SK-N-SH treated with all-trans-retinoic acid at 6 μM for 48 hours (cell line): ENCODE measurements at places on chromosomes 3 and 15.

- ATAC-seq, result peak; percentile 86
Measured at GRCh38 chr15:62506217-62506805, 341.2 kb upstream of the C2CD4B start.

GRCh38 chr15:96362011-96362754, 31.7 kb downstream of the NR2F2 start:
- no peak for ATAC-seq

DNA sequence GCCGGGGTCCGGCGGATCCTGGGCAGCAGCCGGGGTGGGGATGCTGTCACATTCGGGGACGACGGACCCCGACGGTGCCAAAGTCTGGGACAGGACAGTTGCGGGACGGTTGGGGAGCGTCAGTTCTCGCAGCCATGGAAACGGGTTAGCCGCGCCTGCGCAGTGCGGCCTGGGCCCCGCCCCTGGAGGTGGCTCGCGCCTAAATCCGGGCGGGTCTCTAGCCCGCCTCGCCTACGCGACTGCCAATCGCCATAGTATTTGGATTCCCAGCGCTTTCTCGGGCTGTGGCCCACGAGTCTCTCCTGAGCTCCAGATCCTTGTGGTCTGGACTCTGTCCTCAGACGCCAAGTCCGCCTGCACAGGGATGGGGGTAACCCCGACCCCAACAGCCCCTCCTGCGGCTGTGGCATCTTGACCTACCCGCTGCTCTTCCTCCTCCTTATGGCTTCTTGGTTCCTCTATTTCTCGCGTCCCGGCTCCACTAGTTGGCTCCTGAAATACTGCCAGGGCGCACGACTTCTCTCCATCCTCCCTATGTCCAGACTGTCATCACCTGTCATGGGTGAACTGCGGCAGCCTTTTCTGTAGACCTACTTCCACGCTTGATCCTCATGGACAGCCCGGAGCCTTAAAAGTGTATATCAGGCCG, at the start of gene ZMYND10:
TSS of gene ZMYND10 (minus strand) at position 147 of the 649 bp plus-strand sequence. CDS start 153 bp downstream, outside the sequence.
- ATAC-seq, result no peak

DNA sequence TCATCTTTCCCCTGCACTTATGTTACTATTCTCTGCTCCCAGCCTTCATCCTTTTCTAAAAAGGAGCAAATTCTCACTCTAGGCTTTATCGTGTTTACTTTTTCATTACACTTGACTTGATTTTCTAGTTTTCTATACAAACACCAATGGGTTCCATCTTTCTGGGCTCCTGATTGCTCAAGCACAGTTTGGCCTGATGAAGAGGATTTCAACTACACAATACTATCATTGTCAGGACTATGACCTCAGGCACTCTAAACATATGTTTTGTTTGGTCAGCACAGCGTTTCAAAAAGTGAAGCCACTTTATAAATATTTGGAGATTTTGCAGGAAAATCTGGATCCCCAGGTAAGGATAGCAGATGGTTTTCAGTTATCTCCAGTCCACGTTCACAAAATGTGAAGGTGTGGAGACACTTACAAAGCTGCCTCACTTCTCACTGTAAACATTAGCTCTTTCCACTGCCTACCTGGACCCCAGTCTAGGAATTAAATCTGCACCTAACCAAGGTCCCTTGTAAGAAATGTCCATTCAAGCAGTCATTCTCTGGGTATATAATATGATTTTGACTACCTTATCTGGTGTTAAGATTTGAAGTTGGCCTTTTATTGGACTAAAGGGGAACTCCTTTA, 86.2 kb downstream of the TGFBR2 start:
- ATAC-seq, result no peak

- ATAC-seq, result peak; percentile 30; the same call in 2 of the 3 replicates
Measured at GRCh38 chr3:106125321-106125720, 256.5 kb upstream of the CBLB start.

DNA sequence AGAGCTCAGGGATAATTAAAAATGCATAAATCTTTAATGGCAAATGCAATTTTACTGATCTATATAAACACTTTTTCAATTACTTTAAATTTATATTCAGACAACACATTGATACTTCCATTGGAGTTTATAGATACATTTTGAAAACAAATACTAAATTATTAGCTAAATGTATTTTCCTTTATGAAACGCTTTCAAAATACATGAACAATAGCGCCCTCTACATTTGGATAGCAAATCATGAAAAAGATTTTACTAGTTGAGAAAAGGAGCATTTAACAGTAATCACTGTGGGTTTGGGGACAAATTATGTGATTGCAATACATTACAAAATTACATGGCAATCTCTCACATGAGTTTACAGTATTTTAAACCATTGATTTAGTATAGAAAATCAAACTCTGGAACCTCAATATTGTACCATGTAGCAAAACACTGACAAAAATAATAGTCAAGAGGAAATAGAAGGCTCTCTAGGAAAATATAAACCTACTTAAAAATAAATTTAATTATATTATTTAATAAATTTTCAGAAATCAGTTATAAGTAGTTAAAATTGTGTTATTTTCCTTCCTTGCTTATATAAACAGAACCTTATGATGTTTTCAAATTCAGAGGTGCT, 207.9 kb downstream of the ZIC1 start:
- ATAC-seq, result no peak

GRCh38 chr3:61200270-61200669, 51.0 kb downstream of the FHIT start:
- no peak for ATAC-seq

DNA sequence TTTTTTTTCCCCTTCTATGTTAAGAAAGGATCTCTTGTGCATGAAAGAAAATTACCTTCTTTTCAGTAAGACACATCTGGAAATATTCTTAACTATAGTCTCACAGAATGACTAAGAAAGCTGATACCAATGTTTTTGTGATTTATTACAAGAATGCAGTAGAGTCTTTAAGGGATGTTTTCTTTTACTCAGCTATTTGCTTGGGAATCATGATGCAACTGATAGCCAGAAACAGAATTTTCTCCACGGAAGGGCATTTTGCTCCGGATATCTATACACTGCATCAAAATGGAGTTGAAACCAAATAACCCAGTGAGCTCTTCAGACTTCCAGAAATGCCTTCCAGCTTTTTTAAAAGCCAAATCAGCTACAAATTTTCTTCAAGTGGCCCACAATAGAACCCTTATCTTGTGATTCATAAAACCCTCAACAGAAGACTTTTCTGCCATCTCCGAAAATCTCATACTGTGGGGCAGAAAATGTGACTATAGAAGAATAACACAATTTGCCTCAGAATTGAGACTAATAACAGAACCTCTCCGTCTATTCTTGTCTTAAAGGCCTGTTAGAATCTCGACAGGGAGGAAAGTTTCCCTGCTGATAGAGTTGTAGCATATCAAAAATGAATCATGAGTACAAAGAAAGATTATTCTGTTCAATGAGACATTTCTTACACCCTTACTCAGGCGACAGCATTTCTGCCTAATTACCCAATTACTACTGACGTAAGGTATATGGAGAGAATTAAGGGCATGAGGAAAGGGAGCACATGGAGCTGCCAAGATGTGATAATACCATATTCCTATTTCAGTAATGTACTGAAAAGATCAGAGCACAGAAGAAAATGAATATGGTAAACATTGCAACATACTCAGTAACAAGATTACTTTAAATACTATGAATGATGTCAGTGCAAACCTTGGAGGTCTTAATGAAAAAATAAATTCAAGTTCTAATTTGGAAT, 900.1 kb downstream of the ROBO1 start:
- ATAC-seq, result peak; percentile 82

DNA sequence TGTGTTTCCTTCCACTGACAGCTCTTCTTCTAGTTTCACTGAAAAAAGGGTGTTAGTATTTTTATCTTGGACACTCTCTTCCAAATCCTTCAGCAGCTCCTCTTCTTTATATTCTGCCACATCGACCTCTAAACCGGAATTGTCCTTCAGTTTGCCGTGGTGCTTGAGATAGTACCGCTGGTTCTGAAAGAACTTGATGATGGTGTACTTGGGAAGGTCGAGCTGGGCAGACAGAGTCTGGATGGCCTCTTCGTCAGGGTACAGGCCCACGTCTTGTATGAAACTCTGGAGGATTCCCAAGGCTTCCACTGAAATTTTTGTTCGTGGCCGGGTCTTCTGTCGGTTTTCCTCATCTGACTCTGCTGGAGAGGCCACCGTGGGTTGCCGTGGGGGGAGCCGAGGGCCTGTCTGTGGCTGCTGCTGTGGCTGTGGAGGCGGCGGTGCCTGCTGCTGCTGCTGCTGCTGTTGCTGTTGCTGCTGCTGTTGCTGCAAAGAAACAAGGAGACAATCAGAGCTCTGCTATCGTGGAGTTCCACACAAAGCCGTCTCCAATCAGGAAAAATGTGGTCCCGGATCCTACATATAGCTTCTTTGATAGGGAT, 75.8 kb downstream of the SATB1 start:
- no peak for ATAC-seq

GRCh38 chr3:9088441-9089353, 125.4 kb upstream of the RAD18 start:
- ATAC-seq, result peak; percentile 21; the same call in 2 of the 3 replicates

- no peak for ATAC-seq
Measured at GRCh38 chr15:75061272-75061671, 37.9 kb downstream of the PPCDC start.

GRCh38 chr3:134993011-134993410, 198.0 kb downstream of the EPHB1 start:
- no peak for ATAC-seq

DNA sequence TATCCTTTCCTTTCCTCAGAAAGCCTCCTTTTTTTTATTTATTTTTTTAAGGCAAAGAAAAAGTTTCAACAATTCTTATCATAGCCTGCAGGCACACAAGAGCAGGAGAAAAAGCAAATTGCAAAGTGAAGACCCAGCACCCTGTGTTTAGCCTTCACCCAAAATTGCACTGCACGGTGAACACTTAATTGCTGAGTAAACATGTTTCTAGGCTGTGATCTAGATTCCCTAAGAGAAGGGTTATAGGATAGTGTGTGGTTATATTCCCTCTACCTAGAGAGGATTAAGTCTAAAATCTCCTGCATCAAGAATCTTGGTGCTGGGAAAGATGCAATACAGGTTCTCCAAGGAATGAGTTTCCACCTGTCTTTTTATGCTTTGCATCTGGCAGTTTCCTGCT, 70.2 kb upstream of the BFSP2 start:
- ATAC-seq, result no peak

- ATAC-seq, result no peak
Measured at GRCh38 chr15:29554531-29554930, 267.7 kb downstream of the TJP1 start.

- ATAC-seq, result no peak
Measured at GRCh38 chr3:64221571-64222257, 3.6 kb downstream of the PRICKLE2 start.

DNA sequence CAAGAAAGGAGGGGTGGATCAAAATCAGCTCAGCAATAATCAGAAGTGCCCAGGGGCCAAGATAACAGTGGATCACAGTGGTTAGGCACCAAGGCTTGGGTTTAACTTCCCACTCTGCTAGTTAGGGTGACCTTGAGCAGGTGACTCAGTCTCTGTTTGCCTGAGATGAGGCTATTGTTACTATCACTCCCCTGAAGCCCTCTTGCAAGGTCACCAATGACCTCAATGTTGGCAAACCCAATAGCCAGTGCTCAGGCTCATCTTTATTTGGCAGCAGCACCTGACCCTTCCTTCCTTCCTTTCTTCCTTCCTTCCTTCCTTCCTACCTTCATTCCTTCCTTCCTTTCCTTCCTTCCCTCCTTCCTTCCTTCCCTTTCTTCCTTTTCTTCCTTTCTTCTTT, 102.4 kb upstream of the HACD2 start:
- no peak for ATAC-seq

GRCh38 chr3:176988795-176989194, 208.5 kb downstream of the TBL1XR1 start:
- no peak for ATAC-seq

- no peak for ATAC-seq
Measured at GRCh38 chr3:71273453-71273852, 310.1 kb downstream of the FOXP1 start.

- no peak for ATAC-seq
Measured at GRCh38 chr3:143822374-143822773, 25.9 kb downstream of the SLC9A9 start.

DNA sequence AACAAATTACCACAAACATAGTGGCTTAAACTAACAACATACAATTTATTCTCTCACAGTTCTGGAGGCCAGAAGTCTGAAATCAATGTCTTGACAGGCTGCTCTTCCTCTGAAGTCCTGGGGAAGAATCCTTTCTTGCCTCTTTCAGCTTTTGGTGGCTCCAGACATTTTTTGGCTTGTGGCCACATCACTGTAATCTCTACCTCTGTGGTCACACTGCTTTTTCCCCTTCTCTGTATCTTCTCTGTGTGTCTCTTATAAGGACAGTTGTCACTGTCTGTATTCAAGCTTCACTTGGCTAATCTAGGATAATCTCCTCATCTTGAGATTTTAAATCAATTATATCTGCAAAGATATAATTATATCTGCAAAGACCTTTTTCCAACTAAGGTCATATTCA, 80.3 kb upstream of the ABHD2 start:
- no peak for ATAC-seq

- no peak for ATAC-seq
Measured at GRCh38 chr3:109874896-109875708, 537.8 kb upstream of the DPPA4 start.

DNA sequence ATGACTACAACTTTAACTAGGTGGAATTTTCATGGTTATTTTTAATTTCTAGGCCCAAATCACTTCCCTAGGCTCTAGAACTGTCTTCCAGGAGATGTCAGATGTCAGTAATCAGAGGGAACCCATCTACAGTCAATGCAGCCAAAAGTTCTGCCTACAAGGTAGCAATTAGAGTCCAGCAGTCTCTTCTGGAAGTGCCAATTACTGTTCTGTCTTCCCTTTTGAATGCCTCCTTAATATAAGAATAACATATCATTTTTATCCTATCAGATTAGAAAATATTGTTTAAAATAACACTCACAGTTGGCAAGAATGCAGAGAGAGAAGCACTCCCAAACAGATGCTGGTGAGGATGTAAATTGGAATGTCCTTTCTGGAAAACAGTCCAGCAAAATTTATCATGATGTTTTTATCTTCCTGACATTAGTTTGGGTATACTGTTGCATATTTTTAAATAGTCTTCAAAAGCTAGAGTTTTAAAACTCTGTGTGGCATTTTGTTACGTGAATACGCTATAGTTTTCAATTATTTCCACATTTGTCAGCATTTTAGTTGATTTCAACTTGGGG, 543.7 kb downstream of the FHIT start:
- peak; percentile 81 for ATAC-seq

DNA sequence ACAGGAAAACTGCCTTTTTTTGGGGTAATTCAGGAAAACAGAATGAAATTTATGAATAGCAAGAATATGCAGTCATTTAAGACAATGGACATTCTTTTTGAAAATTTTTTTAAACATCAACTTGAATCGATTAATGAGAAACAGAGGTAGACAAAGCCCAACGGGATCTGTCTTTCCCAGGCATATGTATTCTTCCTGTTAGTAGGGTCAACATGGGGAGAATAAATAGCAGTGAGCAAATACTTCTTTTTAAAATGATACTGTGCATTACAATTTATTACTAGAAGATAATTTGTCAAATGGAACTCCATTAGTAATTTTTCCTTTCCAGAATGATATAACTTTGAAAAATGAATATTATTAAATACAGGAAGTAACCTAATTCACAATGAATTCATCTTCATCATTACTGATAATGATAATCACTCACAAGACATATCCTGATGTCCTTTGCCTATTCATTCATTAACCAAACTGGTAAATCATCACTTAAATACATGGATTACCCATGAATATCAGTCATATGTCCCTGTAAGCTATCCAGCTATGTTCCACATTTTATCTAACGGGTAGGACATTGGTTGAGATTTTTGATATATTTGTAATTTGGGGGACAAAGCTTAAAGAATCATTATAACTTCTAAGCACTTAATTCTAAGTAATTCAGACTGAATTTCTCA, 209.2 kb upstream of the CDIN1 start:
- ATAC-seq, result peak; percentile 27; the same call in 1 of the 3 replicates
